CD4-positive, alpha-beta T cell treated with Interleukin-10 for 1 hour (primary cell): ENCODE measurements at places on chromosomes 6 and 20.

DNA sequence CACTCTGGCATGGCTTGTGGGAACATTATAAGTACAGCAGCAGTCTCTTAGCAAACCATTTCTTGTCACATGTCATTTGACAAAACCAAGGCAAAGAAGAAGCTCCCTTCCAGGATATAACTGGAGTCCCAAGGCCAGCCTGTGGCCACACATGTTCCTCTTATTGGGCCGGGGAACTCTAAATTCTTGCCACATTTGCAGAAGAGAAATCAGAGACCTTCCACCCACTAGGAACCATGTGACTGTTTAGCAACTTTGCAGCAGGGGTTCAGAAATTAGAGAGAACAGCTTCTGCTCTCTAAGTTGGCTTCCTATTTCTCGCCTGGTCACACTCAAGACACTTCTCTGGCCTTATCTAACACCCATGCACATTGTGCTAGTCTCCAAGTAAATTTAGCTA is 20.4 kb upstream of the MEP1A start:
- peak; percentile 26 for DNase-seq

GRCh38 chr20:49446808-49447207 is 35.7 kb downstream of the KCNB1 start:
- no peak for DNase-seq

GRCh38 chr6:36979347-36979742 is 6.7 kb downstream of the MTCH1 start:
- DNase-seq, result peak; percentile 46

DNA sequence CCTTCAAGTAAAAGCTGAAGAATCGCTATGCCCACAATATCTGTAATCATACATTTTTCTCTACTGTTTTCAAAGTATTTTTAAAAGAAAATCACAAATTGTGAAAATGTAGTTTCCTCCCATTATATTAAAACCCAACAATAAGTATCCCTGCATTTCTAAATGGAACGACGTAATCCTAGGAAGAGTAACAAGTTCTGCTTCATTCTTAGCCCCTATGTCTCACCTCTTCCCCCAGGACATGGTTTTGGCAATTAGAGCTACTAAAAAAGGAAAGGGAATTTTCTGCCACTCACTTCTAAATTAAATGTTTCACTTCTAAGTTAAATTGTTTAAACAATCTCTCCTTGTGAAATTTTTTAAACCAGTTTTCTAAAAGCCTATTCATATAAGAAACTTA is 47.4 kb downstream of the TBPL1 start:
- no peak for DNase-seq

GRCh38 chr6:45721665-45722064 is 294.0 kb downstream of the CLIC5 start:
- no peak for DNase-seq

GRCh38 chr20:50305636-50306477 is 115.2 kb downstream of the CEBPB start:
- no peak for DNase-seq

DNA sequence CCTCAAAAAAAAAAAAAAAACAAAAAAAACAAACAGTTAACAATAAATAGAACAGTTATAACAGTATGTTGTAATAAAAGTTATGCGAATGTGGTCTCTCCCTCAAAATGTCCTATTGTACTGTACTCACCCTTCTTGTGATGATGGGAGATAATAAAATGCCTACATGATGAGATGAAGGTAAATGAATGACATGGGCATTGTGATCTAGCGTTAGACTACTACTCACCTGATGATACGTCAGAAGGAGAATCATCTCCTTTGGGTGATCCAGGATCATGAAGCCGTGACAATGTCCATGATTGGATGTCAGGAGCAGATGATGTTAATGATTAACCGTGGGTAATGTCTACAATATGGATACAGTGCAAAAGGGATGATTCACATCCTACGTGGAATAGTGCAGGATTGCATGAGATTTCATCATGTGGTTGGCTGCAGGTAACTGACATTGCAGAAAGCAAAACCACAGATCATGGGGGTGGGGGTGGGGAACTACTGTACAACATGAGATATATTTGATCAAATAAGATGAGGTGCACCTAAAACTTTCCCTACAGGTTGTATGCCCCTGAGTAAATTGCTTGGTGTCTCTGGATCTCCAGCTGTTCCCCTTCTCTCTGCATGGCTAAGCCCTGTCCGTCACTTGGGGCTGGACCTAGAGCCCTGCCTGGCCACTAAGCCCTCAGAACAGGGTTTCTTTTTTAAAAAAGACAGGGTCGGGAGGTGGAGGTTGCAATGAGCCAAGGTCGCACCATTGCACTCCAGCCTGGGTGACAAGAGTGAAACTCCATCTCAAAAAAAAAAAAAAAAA is 6.2 kb upstream of the RBCK1 start:
- DNase-seq, result no peak

- DNase-seq, result no peak
Measured at GRCh38 chr6:2791450-2791974, 26.3 kb downstream of the WRNIP1 start.

DNA sequence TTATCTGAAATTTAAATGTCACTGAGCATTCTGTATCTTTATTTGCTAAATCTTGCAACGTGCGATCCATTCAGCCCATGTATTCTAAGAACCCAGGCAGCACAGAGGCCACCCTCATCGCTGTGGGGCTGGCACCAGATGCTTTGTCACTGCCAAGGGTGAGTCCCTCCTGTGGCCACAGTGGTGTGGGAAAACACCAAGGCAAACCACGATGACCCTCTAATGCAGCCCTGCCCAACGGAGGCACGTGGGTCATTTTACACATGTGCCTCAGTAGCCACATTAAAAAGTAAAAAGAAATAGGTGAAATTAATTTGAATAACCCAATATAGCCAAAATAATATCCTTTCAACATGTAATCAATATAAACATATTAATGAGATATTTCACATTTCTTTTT is 221.7 kb downstream of the UNC5CL start:
- DNase-seq, result no peak

DNA sequence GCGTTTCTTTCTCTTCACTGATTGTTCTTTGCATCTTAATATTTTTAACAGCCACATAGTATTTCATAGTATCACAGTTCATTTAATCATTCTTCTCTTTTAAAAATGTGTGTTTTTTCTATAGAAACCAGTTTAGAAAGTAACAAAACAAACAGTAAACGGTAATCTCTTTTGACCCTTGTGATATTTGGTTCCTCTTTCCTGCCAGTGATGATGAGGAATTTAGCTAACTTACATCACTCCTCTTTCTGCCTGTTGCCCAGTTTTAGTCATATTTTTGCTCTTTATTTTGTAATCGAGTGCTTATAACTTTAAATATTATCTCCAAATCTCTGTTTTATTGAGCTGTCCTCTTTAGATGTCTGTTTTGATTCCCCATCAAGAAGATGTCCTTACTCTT is 38.1 kb upstream of the ZBTB24 start:
- no peak for DNase-seq

DNA sequence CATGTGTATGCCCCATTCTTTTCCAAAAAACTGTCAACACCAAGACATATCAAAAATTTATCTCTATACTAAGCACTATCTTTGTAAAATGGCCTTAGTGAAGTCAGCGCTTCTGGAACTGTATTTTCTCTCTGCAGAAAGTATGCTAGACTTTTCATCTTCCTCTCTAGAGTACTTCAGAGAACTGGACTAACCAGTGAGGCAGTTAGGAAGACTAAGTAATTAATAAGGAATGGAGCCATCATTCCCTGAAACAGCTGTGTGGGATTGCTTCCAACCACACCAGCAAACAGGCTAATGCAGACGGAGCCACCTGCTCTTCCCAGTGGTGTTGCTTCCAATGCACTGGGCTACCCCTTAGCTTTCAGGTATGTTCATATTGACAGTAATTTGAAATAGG is 169.1 kb upstream of the FUT9 start:
- DNase-seq, result no peak

- no peak for DNase-seq
Measured at GRCh38 chr20:57480444-57481160, 44.3 kb downstream of the CTCFL start.

DNA sequence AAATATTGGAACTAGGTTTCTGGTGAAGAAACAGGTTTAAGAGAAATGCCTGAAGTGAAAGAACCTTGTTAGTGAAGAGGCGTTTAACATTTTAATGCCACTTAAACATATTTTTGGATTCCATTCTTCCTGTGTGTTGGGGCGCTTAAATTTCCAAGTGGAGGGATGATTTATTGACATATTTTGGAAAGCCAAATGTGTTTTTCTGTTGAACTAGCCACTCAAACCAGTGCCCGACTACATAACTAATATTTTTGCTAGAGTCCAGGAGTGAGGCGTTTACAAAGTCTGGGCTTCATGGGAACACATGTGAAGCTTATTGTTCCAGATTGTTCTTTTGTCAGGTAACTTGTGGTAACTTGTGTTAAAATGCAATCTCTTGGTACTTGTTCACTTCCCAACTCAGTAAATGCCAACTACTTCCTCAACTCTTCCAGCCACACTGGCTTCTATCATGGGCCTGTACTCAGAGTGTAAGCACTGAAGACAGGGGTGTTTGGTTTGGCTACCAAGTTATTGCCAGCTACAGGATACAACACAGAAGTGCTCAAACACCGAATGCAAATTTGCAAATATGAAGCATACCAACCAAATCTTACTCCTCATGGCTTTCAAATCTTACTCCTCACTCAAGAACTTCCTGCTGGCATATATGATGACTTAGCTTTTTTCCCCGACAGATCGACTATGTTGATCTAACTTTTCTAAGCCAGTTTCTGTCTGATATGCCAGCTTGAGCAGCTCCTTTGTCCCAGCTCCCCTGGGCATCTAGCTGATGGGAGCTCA is 2.0 kb upstream of the ZNFX1 start:
- no peak for DNase-seq

DNA sequence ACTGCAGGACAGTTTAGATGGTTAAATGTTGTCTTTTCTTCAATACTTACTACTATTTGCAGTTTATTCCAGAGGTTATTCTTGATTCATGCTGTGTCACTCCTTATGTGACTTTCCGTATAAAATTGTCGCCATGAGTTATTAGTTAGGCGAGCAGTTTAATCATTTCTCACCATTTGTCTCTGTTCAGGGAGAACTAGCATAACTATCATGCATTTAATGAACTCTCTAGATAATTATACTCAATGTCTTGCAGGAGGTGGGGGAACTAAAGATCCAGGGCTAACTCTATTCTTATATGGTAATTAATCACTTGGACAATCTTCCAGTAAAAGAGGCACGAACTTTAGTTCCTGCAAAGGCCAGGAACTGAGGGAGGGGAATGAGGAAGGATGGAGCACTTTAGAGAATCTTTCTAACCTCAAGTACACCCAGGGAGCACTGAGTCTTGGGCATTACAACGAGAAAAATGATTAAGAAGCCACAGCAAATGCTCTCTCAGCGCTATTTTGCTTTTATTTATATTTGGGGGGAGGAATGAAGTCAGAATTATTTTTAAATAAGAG is 58.3 kb downstream of the IYD start:
- DNase-seq, result no peak

DNA sequence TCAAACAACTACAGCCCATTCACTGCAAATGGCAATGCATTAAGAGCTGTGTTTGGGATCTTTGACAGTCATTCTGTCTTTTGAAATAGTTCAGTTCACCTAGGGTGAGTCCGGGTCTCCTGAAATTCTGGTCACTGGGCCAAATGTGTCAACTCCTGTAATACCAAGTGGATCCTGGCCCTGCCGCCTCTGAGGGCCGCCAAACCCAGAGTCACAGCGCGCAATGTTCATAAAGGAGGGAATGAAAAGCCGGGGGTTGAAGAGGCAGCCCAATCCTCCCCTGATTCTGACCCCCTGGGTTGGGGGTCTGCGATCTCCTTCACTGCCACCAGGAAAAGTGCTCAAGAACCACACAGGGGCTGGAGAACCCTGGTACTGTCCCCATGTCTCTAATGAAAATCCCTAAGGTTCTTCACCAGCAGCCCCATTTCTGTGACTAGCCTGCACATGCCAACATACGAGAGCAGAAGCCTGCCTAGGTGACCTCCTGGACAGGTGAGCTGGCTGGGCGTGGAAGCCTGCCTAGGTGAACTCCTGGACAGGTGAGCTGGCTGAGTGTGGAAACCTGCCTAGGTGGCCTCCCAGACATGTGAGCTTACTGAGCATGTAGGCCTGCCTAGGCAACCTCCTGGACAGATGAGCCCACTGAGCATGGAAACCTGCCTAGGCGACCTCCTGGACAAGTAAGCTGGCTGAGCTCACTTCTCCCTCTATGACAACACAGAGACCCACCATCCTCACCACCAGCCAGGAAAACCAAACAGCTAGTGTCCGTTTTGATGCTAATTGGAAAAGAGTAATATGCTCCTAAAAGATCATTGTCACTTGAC is 16.1 kb upstream of the APMAP start:
- DNase-seq, result no peak
